NCI-H1048 (cell line): ENCODE measurements at places on chromosomes 1 and 21.

GRCh38 chr1:101238031-101238628 lies 1.3 kb downstream of the S1PR1 start:
- DNase-seq = no peak

DNA sequence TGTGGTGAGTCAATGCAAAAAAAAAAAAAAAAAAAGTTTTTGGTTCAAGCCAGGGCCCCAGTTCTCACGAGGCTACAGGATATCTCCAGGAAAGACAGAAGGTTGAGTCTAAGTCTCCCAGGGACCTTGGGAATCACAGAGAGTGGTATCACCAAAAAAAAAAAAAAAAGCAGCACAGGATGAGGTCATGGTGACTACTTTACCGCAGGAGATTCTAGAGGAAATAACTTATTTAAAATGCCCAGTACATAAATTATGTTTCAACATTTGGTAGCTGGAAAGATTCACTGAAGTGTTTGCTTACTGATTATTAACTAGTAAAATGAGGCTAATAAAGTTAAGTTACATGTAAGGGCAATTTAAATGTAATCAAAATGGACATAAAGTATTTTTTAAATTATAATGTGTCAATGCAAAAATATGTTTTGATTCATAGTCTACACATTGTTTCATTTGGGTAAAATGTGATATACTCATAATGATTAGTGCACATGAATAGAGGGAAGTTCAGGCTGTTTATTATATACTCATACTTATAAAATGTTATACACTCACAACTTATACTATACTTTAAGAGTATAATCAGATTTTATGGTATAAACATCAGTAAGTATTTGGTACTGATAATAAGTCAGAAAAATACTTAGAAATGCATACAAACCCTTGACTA lies 84.1 kb downstream of the PLPPR5 start:
- no peak for DNase-seq

DNA sequence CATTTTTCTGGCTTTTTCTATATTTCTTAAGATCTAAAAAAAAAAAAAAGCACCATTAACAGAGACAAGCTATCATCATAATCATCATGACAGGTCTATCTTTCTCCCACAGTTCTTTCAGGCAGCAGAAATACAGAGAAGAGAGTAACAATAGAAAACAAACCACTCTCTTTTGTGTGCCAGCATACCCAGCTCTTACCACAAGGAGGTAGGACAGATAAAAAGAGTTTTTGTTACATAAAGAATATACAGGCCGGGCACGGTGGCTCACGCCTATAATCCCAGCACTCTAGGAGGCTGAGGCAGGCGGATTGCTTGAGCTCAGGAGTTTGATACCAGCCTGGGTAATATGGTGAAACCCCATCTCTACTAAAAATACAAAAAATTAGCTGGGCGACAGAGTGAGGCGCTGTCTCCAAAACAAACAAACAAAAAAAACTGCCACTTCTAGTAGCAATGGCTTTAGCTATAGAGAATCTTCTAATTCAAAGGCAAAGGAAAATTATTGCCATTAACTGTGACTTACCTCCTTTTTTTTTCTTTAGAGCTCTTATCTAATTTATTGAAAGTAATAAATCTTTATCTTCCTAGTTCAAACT lies 39.7 kb downstream of the ANKRD13C start:
- no peak for DNase-seq

GRCh38 chr1:183075861-183076260 lies 52.6 kb downstream of the LAMC1 start:
- no peak for DNase-seq

- DNase-seq = no peak
These were observed 208.4 kb downstream of the ROR1 start for GRCh38 chr1:63982201-63982600.

DNA sequence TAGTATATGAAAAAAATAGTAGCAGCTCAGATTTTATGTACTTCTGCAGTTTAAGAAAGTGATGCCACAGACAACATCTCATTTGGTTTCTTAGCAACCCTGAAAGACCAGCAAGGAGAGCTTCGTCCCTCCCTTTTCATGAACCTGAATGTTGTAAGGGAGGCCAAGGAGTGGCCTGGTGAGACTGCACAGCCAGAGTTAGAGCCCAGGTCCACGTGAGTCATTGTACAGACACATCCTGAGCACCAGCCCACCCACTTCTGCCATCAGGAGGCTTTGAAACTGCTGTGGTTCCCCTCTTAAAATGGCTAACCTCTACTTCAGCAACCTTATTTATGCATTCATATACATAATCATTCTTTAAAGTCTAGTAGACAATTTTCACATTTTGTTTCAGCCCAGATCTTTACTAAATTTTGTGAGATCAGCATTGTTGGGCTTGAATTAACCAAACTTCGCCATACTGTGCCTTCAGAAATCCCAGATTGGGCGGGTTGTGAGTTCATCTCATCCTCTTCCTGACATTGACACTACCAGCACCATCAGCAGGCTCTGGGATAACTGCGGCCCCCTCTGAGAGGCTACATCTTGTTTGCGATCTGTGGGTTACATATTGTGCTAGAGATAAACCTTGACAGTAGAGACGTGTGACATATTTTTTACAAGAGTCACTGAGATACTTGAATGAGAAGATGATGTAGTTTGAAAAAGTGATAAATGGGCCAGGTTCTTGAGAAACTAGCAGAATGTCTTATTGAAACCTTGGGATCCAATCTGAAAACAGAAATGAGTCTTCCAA lies 106.7 kb downstream of the CAMTA1 start:
- DNase-seq = no peak

DNA sequence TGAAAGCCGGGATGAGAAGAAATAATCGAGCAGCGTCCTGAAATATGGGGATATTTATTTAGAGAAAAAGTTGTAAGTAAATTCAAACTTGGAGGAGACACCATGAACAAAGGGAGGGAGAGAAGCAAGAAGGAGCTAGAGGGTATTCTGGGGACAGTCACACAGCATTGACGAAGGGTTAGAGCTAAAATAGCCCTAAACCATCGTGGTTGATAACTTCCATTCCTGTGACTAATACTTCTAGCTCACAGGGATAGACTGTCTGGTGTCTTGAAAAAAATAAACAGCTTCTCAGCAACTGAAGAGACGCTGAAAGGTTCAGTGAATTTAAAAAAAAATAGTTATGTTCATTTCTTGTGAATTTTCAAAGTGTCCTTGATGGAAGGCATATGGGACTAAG lies 86.7 kb downstream of the LRRC53 start:
- no peak for DNase-seq

- DNase-seq = no peak
These were observed 20.0 kb upstream of the CD101 start for GRCh38 chr1:116981521-116982037.

DNA sequence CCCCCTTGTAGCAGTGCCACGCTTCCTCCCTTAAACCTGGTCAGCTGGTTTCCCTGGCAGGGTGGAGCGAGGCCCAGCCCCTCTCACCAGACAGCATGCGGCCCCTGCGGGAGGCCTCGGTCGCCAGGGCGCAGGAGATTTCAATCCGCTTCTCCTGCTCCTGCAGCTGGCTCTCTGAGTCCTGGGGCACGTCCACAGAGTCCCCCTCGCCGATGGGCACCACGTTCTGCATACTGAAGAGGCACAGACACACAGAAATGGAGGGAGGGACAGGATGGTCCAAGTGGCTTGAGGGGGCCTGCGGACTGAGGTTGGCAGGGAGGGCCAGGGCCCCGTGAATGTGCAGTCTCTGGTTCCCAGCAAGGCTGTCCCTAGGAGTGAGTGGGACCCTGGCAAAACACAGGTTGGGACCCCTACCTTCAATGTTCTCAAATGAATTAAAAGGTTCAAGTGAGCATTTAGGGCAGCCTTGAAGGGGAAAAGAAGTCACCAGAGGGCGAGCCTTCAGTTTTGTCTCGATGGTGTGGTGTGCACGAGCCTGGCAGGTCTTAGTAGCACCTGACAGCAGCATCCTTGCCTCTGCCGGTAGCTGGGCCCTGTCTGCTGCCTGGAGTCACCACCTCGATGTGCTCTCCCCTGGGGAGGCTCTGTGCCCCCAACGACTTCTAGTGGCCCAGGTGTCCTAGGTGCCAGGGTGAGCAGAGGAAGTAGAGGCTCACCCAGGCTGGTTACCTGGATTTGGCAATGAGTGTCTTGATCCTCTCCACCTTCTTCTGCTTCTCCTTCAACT lies 14.4 kb upstream of the GOLT1A start:
- DNase-seq = no peak

GRCh38 chr1:110003747-110004428 lies 19.3 kb downstream of the AHCYL1 start:
- no peak for DNase-seq

- no peak for DNase-seq
These were observed 215.3 kb downstream of the SDCCAG8 start for GRCh38 chr1:243471026-243471685.

- no peak for DNase-seq
These were observed 247.0 kb upstream of the POU3F1 start for GRCh38 chr1:38293567-38293966.

GRCh38 chr21:39453571-39454179 lies 1.9 kb downstream of the SH3BGR start:
- DNase-seq = no peak

DNA sequence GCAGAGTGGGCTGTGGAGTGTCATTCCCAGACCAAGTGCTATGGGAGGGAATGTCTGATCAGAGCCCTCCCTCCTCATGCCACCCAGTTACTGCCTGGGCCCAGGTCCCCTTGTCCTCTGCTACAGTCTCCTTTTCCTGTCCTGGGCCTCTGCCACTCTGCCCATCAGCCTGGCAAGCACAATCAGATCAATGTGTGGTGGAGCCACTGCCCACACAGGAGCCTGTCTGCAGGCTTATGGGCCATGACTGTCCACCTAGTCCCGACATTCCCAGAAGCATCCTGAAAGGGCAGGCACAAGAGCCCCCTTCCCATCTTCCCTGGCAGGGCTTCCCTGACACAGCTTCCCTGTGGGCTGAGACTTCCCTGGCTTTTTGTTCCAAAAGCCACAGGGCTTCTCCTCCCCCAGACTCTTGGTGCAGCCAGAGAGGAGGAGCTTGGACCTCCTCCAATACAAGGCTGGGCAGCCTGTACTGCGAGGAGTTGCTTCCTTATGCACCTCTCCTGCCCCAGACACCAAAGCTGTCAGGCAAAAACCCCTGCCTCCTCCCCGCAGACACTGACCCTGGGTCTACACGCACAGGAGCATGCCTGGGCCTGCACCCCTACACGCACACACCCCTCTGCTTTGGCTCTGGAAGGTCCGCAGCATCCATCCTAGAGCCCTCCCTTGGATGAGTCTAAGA lies 29.2 kb upstream of the CNTN2 start:
- no peak for DNase-seq

- DNase-seq = no peak
These were observed 26.5 kb downstream of the HMGCS2 start for GRCh38 chr1:119742202-119742601.

GRCh38 chr1:156608981-156609380 lies 7.7 kb upstream of the GPATCH4 start:
- DNase-seq = no peak

- no peak for DNase-seq
These were observed 301.5 kb upstream of the PRMT6 start for GRCh38 chr1:106754957-106755356.

DNA sequence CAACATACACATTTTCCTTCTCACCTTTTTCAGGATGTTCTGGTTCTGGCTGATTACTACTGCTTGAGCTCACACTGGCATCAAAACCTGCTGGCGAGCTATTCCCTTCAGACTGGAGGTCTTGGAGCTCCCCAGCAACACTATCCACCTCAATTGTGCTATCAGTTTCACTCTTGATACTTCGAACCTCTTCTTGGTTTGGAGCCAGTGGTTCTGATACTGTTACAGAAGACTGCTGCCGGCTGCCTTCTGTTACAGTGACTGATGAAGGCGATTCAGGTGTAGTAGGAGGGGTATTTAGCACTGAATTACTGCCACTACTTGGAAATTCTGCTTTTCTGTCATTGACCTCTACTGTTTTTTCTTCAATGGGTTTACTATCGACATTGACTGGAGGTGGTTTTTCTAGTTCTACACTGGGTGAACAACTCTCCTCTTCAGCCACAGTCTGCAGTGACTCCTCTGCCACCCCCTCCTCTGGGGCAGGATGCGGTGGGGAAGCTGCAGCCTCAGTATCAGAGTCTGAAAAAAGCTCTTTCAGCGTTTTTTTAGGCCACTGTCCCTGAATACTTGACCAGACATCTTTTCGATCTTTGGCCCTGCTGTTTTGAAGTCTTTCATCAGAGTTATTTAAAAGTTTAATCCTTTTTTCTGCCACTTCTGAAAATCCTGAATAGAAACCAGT lies 20.7 kb upstream of the RBM34 start:
- no peak for DNase-seq

- DNase-seq = no peak
These were observed 98.9 kb downstream of the MRPL39 start for GRCh38 chr21:25508364-25508763.

- no peak for DNase-seq
These were observed 97.7 kb downstream of the PAPPA2 start for GRCh38 chr1:176560681-176561080.

DNA sequence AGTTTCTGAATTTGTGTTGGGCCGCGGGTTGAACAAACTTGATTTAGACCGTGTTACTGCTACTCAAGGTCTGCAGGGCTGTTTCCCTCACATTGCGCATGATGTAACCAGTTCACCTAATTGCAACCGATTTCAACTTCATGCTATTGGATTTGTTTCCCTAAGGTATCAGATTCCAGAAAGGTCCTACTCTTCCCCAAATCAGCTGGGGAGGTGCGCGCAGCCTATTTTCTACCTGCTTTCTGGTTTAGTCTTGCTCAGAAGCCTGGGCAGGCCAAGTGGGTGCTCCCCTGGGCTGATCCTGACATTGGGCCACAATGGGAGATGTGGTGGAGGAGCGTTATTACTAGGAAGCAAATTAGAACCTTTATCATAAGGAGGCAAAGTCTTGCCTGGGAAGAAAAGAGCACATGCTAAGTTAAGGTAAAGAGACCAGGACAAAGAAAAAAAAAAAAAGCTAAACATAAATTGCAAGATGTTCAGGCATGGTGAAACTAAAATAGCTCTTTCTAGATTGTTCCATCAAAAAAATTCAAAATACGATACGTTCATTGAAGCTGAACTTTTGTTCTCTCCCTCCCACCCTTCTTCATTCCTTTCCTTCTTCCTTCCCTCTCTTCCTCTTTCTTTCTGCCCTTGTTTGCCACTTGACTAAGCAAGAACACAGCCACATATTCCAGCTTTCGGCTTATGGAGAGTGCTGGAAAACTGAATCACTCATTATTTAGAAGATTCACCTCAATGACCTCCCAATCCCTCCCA lies 28.8 kb upstream of the TARBP1 start:
- no peak for DNase-seq

DNA sequence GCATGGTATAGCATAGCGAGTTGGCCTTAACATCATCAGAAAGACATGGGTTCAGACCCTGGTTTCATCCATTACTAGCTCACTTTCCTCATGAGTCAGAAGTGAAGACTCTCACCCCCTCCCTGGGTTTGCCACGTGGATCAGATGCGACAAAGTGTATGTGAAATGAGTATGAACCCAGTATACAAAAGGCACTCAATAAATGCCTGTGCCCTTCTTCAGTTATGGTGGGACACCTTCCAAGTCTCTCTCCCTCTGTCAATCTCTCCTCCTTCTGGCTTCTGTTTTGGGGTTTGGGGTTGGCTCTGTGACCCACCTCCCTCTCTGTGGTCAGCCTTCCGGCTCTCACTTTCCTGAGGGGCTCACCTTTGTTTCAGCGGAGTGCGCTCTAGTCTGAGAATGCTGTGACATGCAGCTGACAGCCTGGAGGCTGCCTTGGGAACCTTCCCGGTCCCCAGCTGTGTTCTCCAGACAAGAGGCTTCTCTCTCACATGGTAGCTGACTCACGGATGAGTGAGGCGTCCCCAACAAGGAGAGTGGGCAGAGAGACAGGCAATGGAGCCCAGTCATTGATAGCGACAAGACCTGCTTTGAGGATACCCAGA lies 155.0 kb upstream of the EDN2 start:
- no peak for DNase-seq

GRCh38 chr1:203444171-203444576 lies 31.4 kb upstream of the PRELP start:
- DNase-seq = no peak
